ENCODE measurements at places on chromosomes 6 and 20.

- DNase-seq: no peak
Observed at GRCh38 chr6:54879188-54879985, 32.8 kb downstream of the FAM83B start.

GRCh38 chr6:3803627-3804468 lies 45.3 kb upstream of the FAM50B start:
- peak; percentile 77 for DNase-seq

- no peak for DNase-seq
Observed at GRCh38 chr6:71279740-71280139, 8.9 kb upstream of the OGFRL1 start.

DNA sequence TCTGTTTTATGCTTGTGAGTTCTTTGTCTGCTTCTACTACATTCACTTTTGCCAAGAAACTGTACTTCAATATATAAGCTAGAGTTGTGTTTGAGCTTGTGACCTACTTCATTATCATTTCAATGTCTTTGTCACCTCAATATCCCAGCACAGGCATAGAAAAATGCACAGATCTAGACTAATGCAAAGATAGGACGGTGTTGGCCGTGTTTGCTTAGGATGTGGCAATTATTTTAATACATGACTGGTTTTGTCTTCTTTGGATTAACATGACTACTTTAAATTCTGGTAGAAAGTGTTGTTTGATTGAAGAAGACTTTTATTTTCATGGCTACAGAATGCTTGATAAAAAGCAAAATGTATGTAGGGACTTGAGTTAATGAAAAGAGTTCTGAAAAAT lies 1075.0 kb upstream of the GJE1 start:
- no peak for DNase-seq
